ENCODE measurements at places on chromosomes 13 and 19.
A peak's percentile ranks its signal among the peaks of the same experiment; 100 is the strongest.

- peak; percentile 81 for DNase-seq
Measured at GRCh38 chr13:46184277-46184699, 2.3 kb upstream of the LCP1 start.

- no peak for DNase-seq
Measured at GRCh38 chr13:52808842-52809219, 39.6 kb downstream of the PCDH8 start.

GRCh38 chr19:41377977-41378709 lies 1.8 kb downstream of the TMEM91 start:
- no peak for DNase-seq

GRCh38 chr13:33251131-33251661 lies 34.4 kb downstream of the STARD13 start:
- no peak for DNase-seq

DNA sequence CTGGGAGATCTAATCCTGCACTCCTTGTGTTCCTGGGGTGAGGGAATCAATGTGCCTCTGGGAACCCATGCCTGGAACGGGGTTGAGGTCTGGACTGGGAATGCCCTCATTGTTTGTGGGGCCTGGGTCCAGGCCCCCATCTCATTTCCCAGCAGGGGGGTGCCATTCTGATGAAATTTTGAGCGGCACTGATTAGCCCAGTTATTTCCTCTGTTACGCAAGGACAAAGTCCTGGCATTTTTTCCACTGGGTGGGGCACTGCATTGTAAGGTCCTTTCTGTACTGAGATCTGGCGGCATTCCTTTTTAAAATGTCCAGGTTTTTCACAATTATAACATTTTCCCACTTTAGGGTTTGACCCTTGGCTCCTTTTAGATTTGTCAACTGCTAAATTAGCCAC lies 14.8 kb downstream of the FPR3 start:
- no peak for DNase-seq

- no peak for DNase-seq
Measured at GRCh38 chr19:49712397-49712859, 21.5 kb downstream of the CPT1C start.

GRCh38 chr19:56110515-56111448 lies 10.3 kb downstream of the ZNF787 start:
- no peak for DNase-seq

GRCh38 chr13:112435973-112436372 lies 59.8 kb downstream of the SPACA7 start:
- no peak for DNase-seq

DNA sequence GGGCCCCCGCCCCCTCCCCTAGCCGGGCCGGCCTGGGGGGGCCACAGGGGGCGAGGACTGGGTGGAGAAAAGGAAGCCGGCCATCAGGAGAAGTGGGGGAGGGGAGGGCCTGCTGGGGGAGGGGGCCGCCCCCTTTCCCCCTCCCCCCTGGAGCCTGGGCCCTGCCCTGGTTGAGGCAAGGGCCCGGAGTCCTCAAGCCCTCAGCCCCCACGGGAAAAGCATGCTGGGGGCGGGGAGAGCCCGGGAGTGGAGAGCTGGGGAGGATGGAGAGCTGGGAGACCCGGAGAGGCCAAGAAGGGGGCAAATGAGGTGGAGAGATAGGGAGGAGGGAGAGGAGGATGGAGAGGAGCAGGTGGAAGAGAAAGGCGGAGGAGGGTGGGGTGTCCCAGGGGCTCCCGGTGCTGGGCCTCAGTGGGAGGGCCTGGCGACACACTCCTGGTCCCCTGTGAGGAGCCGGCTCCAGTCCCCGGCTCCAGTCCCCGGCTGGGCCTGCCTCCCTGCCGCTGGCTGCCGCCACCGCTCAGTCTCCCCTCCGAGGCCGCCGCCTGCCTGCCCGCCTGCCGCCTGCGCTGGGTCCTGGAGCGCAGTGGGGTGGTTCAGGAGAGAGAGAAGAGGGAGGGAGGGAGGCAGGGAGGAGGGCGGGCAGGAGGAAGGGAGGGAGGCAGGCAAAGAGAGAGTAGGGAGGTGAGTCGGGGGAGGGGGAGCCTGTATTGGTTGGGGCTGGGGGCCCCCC lies at the start of gene GRIK5:
Gene GRIK5 (minus strand): TSS at position 588 of the 733 bp plus-strand sequence. CDS start 4,436 bp downstream, outside the sequence.
- DNase-seq: no peak

DNA sequence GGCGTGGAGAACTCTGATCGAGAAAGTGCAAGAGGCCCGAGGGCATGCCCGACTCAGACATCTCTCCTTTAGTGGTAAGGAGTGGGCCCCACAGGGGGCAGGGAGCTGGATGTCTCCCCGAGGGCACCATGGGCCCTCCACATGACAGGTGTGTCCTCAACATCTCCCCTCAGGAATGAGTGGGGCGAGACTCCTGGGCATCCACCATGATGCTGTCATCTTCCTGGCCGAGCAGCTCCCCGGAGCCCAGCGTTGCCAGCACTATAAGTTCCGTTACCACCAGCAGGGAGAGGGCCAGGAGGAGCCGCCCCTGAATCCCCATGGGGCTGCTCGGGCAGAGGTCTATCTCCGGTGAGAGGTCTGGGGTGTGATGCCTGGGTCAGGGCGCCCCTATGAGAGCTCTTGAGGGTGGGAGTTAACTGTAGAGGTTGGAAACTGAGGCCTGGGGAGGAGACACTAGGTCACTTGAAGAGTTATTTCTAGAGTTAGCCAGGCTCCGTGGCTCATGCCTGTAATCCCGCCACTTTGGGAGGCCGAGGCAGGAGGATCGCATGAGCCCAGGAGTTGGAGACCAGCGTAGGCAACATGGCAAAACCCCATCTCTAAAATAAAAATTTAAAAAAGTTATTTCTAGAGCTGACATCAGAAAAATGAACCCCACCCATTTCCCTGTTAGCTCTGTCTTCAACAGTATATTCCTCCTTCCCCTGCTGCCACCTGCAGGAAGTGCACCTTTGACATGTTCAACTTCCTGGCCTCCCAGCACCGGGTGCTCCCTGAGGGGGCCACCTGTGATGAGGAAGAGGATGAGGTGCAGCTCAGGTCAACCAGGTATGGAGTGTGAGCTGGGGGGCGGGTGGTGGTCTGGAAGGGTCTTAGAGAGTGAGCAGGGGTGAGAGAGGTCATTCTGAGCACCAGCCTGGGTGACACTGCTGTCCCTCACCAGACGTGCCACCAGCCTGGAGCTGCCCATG lies 5.1 kb downstream of the IGFLR1 start:
- no peak for DNase-seq

GRCh38 chr19:30566681-30567420 lies 194.7 kb downstream of the ZNF536 start:
- no peak for DNase-seq

GRCh38 chr13:32142956-32143375 lies 111.4 kb downstream of the FRY start:
- no peak for DNase-seq

DNA sequence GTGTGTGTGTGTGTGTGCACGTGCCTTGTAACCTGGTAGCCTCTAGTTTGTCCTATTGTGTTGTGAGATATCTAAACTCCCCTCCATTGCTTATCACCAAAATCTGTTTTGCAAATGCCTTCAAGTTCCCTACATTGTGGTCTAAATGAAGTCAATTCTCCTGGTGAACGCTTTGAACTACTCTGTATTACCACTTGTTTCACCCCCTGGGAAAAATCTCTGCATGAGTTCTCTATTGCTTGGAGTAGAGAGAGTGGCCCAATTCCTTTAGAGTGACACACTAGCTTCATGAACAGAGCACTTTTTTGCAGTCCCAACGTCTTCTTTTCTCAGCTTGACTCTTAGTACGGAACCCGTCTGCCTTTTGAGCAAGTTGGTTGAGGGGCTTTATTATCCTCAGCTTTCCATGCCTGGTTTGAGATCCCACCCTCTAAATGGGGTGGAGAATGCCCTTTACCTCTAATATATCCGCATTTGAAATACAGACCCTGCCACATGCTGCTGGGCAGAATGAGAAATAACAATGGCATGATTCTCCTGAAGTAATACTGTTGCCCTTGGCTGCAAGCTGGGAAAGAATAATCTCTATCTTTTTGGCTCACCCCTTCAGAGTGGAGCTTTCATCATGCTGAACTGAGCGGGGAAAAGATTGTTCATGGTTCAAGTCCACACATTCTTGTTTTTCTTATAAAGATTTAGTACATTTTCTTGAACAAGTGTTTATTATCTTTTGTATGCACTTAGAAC lies 2545.3 kb downstream of the PCDH9 start:
- no peak for DNase-seq

DNA sequence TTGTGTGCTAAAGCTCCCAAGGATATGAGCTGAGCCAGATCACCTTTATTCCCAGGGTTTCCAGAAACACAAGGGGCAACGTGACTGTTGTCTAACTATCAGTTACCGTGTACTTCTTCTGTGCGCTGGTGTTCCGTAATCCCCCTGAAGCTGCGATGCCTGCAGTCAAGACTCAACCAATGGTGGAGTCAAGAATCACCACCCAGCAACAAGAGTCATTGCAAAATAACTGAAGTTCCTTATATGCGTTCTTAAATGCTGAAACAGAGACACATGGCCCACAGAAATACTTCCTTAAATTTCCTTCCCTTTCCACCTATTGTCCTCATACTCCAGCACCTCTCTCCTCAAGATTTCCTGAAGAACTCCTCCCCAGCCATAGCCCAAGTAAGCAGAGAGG lies 200.2 kb downstream of the KATNAL1 start:
- no peak for DNase-seq

DNA sequence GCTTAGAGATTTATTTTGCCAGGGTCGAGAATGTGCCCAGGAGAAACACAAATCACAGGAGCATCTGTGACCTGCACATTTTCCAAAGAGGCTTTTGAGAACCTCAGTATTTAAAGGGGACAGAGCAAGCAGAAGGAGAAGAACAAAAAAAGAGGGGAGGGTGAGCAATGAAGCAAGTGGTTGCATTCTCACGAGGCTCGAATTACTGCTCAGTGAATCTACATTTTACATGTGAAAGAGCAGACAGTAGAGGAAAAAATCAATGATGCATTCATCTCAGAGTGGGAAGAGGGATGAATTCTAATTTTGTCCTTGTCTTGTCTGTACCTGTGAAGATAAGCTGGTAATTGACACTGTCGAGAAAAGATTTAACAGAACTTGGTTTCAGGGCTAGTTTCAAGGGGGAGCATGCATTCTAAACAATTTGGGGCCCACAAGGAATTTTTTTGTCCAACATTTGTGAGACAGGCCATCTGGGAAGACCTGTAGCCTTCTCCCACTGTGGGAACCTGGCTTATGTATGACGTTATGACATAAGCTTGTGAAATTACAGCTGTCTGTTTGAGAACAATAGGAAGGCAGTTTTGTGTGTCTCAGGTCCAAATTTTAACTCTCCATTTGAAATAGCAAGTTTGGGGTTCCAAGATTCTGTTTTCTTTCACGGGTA lies 855.1 kb downstream of the SLITRK5 start:
- no peak for DNase-seq

DNA sequence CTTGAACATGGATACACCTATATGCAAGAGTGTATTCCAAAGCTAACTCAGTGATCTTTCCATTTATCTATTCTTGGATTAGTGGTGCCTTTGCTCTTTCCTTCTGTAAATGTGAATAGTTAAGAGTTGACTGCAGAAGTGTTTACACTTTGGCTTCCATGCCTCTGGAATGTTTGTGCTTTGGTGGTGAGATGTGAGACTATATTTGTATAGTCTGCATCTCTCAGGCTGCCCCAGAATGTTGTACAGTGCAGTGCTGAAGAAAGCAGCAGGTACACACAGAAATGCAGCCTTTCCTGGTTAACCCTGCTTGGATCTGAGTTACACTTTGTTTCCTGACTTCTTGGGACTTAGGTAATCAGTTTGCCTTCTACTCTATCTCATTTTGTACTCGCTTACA lies 90.2 kb downstream of the DNAJC15 start:
- DNase-seq: no peak

DNA sequence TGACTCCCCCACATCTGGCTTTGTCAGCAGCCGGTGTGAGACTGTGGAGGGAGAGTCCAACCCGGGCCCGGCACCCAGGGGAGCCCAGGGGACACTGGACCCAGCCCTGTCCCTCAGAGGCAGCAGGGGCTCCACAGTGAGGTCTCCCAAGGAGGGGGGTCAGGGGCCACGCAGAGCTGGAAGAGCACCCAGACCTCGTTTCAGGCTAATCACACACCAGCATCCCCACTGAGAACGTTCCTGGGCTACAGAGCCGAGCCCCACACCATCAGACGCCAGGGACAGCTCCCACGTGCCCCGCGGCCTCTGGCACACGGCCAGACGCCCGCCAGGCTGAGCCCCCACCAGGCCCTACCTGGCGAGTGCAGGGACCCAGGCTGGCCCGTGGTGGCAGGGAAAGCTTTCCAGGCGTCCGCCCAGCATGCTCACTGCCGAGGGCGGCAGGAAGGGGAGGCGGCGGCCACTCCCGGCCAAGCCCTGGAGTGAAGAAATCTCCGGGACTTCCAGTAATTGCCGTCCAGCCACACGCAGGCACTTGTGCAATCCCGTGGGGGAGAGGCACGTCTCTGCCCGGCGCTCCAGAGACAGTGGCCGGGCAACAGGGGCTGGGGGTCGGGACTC lies 19.2 kb downstream of the SBNO2 start:
- DNase-seq: no peak

- no peak for DNase-seq
Measured at GRCh38 chr19:10808937-10809649, 26.9 kb downstream of the TMED1 start.

DNA sequence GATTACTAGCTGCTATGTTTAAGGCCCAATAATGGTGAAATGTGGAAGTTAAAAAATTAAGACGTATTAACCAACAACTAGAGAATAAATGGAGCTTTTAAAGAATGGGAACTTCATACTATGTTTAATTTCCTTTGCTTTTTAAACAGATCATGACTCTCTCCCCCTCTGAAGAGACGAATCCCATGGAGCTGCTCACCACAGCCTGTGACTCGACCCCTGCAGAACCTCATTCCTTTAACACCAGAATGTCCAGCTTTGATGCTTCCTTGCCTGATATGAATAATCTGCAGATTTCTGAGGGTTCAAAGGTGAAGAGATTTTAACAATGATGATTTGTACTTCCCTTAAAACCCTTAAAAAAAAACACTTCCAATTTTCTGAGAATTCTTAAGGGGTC lies 53.0 kb downstream of the ZAR1L start:
- DNase-seq: no peak

- no peak for DNase-seq
Measured at GRCh38 chr13:112431734-112432133, 55.6 kb downstream of the SPACA7 start.

- DNase-seq: no peak
Measured at GRCh38 chr19:49491804-49492572, 4.2 kb upstream of the RPS11 start.

GRCh38 chr19:46544651-46545050 lies 49.0 kb upstream of the PNMA8B start:
- DNase-seq: no peak

- no peak for DNase-seq
Measured at GRCh38 chr13:41650706-41651105, 193.4 kb downstream of the RGCC start.

DNA sequence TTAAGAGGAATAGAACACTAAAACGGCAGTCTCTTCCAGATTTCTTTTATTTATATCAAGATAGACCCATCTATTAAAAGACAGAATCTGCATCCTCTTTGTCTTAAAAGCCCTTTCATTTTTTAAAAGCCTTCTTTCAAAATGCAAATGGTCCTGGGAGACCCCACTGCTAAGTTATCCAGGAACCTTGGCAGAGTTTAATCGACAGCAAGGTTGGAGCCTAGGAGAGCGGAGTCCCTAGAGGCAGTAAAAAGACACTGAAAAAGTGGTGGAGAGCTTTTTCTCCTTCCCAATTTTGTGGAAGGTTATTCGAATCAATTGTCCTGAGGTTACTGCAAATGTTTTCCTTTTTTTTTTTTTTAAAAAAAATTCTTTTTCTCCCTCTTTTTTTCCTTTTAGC lies 294.7 kb downstream of the NALCN start:
- no peak for DNase-seq

Data from DND-41 (cell line).